ENCODE measurements at places on chromosomes 11 and 22. TPM values are rescaled to one million over a fixed set of nuclear protein-coding genes. Genes with fewer than 3 reads are reported as not detected.

DNA sequence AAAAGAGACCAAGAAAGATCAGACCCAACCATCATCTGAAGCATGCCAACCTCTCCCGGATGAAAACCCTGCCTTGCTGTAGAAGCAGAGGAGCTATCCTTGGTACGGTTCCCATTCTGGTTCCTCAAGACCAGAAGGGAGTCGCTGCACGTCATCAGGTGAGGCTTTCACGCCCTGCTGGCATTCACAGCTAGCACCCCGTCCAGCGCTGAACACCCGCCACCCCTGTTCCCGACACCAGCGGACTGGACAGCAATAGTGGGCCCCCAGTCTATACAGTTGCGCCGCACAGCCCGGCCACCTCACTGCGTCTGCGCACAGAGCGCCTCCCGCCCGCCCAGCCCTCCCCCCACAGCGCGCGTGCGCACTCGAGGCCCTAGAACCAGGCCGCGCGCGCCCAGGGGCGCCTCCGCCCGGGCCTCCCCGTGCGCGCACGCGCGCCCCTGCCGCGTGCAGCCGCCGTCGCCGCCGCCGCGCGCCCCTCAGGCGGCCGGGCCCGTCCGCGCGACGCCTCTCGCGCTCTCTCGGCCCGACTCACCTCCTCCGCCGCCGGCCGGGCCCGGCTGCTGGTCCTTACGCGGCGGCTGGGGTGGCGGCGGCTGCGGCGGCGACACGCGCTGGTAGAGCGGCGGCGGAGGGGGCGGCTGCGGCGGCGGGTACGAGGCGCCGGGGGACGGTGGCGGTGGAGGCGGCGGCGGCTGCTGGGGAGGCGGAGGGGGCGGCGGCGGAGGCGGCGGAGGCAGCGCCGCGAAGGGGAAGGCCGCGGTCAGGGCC is 706 bp downstream of the SF1 start:
- DNase-seq = peak; percentile 74

DNA sequence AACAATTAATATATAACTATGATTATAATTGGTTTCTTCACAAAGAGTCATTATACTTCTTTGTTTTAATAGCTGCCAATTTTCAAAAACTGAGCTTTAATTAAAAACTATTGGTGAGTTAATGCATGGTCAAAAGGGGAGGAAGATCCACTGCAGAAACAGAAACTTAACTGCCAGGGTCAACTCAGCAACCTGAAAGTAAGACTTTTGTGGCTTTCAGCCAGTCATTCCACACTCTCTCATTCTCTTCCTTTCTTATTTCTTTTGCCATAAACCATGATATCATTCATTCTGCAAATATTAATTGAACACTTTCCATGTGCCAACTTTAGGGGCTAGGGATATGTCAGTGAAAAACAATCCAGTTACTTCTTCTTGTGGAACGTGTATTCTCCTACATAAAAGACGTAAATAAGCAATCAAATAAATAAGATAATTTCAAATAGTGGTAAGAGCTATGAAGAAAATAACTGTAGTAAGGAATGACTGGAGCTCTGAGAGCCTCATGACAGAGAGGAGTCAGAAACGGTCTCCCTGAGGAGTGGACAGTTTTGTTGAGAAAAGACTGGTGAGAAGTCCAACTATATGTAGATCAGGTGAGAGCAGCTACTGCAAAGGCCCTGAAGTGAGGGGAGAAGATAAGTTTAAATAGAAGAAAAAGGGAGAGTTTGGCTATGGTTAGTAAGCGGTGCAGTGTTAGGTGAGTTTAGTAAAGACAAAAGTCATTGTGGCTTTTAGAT is 130.5 kb downstream of the GRIA4 start:
- DNase-seq = no peak

GRCh38 chr11:9090488-9091043 is 833 bp downstream of the SCUBE2 start:
- DNase-seq = no peak

Gene THOC5
- 46.2 TPM for total RNA-seq

Data from T-helper 17 cell (primary cell).